Hepatocyte (in vitro differentiated cells): ENCODE measurements at places on chromosomes 6 and 20.

GRCh38 chr6:101932704-101933103, 539.2 kb downstream of the GRIK2 start:
- DNase-seq = no peak

- no peak for DNase-seq
Measured at GRCh38 chr6:47483853-47484546, 6.4 kb downstream of the CD2AP start.

DNA sequence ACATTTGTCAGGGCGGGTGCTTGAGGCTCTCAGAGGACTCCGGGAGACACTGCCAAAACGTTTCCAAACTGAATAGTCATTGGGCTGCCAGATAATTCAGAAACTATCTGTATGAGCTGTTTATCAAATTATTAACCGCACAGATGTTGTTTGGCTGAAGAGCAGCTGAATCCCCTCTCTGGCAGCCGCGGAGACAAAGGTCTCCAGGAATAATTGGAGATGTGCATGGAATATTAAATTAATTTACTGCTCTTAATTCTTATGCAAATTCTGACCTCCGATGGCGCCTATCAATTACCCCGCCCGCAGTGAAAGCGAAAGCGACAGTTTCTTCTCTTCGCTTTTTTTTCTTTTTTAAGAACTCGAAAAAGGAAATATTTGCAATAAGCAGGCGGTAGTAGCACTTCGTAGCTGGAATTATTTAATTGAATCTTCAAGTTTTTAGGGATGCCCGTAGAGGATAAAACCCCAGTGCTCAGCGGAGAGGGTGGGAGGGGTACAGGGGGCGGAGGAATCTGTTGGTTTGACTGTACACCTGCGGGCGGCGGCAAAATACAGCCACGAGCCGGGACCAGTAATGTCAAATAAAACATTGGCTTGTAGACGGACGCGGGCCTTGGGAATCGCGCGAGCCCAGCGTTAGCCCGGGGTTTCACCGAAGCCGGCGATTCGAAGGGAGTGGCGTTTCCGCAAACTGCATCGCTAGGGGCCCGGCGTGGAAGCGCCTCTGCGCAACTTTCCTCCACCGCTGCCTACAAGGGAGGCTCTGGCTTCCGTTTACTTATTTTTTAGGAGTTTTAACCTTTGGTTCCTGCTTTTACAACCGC, 6.2 kb downstream of the LINC00237 start:
- DNase-seq = peak; percentile 19

DNA sequence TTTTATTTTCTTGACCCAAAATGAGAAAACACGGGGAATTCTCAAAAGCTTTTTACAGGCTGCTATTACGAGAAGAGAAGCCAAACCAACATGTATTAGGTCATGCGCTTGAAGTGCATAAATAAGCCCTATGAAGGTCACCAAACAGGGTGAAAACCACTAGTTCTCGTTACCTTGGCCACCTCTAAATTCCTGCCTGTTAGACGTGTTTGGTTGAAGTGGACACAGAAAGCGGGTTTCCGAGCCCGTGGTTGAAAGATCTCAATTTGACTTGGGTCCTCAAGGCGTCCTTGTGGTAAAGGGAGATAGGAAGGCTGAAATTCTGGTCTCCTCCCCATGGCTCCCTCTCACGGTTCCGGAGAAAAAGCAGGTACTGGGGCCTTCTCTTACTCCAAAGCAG, 6.2 kb downstream of the EYA2 start:
- no peak for DNase-seq

GRCh38 chr20:33697129-33697528, 10.9 kb upstream of the E2F1 start:
- no peak for DNase-seq

DNA sequence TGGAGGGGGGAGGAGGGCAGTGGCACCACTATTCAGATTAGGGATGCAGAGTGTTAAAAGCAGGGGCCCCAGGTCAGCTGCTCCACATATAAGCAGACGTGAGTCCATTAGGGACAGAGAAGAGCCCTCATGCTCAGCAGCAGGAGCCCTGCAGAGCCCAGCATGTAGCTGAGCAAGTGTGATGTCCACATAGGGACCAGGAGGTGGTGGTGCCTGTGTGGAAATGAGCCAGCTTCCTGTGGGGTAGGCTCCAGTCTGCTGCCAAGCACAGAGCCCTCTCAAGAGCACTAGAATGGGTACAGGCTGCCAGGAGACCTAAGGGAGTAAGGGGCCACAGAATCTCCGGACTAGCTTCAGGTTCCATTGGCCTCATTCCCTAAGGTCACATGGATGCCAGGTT, 57.9 kb upstream of the MLN start:
- DNase-seq = no peak

DNA sequence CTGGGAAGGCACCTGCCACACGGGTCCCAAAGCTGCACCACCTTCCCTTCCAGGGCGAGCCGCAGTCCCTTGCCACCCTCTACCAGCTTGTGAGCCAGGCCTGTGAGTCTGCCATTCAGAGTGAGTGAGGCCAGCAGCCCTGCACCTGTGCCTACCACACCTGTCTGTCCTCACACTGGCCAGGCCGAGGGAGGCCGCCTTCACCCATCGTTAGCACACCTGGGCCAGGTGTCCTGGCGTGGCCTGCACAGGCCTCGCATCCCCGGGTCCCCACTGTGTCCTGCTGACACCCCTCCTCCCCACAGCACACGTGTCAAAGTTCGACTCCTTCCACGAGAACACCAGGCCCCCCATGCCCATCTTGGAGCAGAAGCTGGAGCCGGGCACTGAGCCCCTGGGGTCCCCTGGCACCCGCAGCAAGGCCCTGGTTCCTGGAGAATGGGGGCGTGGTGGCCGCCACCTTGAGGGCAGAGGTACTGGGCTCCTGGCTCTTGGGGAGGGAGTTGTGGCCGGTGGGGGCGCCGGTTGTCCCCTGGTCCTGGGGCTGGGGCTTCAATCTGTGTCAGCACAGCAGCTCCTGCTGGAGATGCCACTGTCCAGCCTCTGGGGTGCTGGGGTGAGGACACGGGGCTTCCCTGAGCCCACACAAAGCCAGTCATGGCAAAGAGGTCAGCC, 33.0 kb downstream of the CHRNA4 start:
- no peak for DNase-seq

GRCh38 chr6:109979033-109979921, 1.2 kb downstream of the GPR6 start:
- DNase-seq = no peak

DNA sequence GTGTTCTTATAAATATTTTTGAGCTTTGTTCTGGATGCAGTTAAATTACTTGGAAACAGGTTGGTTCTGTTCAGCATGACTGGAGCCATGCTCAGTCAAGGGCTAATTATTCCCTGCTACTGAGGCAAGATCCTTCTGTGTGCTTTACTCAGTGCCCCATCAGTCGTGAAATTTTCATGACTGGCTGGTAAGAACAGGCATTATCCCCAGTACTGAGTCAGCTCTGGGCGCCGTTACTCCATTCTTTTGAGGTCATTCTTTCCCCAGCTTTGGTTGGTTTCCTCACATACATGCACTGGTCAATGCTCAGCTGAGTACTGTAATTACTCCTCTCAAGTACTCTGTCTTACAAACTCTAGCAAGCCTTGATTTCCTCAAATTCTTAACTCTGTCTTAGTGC, 71.3 kb downstream of the CDKAL1 start:
- DNase-seq = no peak

DNA sequence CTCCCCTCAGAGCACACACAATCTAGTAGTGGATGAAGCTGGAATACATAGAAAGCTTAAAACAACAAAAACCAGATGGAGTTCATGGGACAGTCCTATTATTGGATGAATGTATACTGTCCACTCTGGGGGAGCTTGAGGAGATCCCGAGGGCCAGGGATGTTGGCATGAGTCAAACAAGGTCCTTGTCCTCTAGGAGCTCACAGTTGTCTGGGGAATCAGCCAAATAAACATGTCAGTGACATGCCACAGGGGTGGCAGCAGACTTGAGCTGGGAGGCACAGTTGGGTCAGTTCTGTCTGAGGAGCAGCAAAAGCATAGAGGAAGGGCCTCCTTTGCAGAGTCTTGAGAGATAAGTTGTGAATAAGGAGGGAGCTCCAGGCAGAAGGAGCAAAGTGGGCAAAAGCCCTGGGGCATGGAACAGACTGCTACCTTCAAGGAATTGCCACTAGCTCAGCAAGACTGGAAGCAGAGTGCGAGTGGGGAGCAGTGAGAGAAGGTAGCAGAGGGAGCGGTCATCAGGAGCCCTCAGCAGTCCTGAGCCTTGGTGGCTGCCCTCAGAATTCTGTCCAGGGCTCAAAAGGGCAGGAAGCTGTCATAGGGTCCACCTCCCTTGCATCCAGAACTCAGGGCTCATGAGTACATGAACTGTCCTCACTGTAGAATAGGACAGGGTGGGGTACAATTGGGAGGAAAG, 22.1 kb downstream of the L3MBTL1 start:
- DNase-seq = no peak

DNA sequence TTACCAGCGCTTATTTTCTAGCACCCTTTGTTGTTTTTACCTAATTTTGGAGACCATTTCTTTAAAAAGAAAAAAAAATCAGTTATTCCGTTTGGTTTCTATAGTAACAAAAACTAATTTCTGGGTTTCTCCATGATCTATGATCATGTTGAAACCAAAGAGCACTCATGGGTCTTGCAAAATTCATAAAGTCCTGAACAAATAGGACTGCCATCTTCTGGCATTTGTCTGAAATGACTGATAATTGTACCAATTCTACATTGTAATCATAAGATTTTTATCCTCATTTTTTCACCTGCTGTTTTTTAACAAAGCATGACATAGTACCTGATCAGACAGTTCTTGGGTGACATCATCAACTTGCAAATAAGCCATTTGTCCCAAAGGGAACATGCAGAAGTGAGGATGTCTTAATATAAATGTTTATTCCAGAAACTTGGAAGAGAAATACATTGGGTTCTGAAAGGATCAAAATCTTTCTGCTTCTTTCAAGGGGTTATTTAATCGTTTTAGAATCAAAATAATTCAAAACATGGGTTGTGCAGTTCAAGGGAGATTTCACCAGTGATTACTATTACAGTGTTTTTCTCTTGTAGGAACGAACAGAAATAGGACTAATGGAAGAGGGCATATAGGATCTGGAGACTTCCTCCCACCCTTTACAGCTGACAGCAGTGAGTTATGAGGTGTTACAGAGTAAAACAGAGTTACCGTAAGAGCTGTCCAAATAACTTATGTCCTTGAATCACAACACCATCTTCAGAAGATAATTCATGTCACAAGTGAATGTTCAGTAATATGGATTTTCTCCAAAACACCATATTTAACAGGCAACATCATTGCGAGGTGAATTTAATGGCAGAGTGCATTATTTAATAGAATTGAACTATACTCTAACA, 87.1 kb upstream of the GJE1 start:
- no peak for DNase-seq

DNA sequence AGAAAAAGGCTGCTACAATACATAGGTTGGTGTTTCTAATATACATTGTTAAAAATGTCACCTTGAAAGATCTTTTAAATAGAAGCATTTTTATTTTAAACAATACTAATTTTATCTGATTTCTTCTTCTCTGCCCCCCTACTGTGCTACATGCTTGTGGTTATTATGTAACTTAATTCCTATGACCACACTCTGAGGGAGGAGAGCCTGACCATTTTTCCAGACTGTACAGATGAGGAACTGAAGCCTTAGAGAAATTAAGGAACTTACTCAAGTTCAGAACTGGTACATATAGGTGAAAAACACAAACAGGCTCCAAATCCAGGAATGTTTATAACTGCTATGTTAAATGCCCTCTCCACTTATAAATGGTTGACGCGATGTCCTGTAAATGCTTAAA, 43.4 kb upstream of the ARHGAP18 start:
- DNase-seq = no peak

- DNase-seq = no peak
Measured at GRCh38 chr6:87366899-87367298, 22.3 kb downstream of the C6orf163 start.

GRCh38 chr6:96104910-96105309, 89.1 kb downstream of the FUT9 start:
- DNase-seq = no peak

GRCh38 chr6:40957616-40958492, 81.2 kb downstream of the UNC5CL start:
- peak; percentile 43 for DNase-seq

- no peak for DNase-seq
Measured at GRCh38 chr20:5979801-5980200, 29.3 kb downstream of the MCM8 start.

DNA sequence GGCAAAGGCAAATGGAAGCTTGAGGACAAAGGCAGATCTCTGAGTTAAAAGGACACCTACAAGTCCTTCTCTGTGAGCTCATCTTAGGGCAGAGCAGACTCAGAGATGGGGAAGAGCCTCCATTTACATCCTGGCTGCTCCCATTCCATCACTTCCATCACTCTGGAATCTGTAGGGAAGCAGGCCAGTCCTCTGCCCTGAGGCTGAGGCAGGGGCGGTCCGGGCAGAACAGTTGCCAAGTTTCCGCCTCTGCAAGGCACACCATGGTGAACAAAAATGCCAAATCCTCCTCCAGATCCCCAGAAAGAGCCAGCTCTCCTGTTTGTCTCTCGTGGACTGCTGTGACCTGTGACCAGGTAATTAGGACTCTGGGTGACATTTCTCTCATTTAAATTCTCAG, 209.6 kb upstream of the SSTR4 start:
- DNase-seq = no peak

DNA sequence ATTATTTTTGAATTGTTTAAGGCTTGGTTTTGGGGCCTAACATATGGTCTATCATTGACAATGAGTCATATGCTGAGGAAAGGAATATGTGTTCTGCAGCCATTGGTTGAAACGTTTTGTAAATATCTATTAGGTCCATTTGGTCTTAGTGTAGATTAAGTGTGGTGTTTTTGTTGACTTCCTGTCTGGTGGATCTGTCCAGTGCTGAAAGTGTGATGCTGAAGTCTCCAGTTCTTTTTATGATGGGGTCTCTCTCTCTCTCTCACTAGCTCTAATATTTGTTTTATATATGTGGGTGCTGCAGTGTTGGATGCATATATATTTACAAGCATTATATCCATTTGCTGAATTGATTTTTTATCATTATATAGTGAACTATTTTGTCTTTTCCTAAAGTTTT, 727.2 kb downstream of the KHDRBS2 start:
- DNase-seq = no peak

GRCh38 chr6:116101302-116101718, 657 bp downstream of the NT5DC1 start:
- no peak for DNase-seq

GRCh38 chr20:52590100-52590499, 382.1 kb upstream of the TSHZ2 start:
- no peak for DNase-seq

DNA sequence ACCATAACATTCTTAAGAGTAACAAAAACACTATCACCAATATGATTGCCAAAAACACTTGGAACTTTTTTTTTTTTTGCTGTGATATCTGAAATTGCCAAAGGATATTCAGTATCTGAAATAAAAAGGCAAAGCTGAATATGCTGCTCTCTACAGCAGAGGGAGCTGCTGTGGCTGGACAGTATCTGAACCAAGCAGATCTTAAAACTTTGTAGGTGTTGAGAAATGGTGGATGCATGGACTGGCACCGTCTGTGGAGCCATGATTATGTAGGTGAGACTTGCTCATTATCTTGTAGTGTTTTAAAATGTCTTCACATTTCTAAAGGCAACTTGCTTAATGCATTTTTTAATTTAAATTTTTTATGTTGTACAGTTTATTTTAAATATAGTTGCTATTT, 9.2 kb downstream of the PDCD2 start:
- DNase-seq = peak; percentile 12
